ENCODE measurements at places on chromosomes 16 and 17.

DNA sequence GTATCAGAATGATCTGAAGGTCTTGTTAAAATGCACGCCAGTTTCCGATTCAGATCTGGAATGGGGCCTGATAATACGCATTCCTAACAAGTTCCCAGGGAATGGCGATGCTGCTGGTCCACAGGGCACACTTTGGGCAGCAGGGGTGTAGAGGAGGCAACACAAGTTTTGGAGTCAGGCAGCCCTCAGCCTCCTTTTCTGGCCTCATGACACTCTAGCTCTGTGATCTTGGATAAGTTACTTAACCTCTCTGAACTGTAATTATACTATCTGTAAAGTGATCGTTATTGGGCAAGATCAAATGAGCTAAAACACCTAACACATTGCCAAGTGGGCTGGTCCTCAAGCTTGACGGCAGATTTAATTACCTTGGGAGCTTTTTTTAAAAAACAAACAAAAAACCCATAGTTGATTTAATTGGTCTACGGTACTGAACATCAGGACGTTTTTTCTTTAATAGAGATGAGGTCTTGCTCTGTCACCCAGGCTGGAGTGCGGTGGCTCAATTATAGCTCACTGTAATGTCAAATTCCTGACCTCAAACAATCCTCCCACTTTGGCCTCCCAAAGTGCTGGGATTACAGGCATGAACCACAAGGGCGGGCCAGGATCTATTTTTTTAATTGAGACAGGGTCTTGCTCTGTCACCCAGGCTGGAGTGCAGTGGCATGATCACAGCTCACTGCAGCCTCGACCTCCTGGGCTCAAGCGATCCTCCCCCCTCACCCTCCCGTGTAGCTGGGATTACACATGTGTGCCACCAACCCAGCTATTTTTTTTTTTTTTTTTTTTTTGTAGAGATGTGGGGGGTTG, 10.0 kb upstream of the MRPS23 start:
- no peak for DNase-seq

- peak; percentile 61 for DNase-seq
Measured at GRCh38 chr17:17837966-17838962, 1.5 kb upstream of the SREBF1 start.

GRCh38 chr16:55077266-55077665, 146.6 kb downstream of the IRX5 start:
- no peak for DNase-seq

DNA sequence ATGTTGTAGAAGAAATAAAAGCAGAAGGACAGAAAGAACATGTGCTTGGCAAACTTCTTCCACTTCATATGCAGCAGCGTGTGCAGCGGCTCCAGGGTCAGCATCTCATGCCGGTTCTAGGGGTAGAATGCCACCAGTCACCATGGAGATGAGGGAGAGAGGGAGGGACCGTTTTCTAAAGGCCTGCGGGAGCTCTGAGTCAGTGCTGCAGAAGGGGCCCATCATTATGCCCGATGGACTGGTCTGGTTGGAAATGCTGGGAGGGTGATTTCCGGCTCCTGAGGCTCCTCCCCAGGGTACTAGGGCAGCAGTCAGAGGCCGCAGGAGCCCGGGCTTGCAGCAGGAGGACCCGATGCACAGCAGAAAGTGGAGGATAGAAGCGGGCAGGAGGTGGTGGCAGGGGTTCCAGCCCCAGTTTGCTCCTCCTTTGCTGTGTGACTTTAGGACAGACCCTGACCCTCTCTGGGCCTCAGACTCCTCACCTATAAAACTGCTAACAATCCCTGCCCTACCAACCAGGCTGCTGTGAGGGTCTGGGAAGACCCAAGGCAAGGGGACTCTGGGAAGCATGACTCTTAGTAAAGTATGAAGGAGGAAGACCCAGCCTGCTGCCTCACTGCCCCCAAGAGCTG, 28.6 kb downstream of the TRPV3 start:
- DNase-seq: no peak

- DNase-seq: no peak
Measured at GRCh38 chr17:29740017-29740416, 117.3 kb upstream of the CORO6 start.

GRCh38 chr17:45948881-45949624, 50.0 kb upstream of the STH start:
- peak; percentile 95 for DNase-seq

- no peak for DNase-seq
Measured at GRCh38 chr17:70050931-70051330, 24.1 kb upstream of the KCNJ16 start.

DNA sequence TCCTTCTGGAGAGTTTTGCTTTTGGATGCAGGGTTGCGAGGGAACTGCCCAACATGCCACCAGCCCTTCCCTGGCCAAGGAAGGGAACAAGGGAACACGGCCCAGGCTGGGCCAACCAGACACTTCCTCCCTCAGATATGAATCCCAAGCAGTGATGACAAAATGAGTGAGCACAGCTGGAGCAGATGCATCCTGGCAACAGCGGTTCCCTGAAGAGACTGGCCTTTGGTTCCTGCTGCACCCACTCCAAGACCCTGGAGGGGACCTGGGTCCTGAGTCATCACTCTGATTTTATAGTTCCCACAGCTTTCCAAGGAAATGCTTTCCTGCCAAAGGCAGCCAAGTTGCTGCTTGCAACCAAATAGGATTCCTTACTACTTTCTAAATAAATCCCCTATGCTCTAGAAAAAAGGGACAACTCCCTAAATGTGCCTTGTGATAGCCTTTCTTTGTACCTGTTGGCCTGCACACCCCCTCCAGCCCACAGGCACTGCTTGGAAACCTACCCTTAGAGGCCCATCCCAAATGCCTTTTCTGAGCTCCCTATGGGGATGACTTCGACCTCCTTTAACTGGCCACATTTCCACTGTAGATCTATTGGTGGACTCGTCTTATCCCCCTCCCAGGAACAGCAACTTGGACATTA, 5.3 kb downstream of the ST3GAL2 start:
- DNase-seq: no peak

GRCh38 chr16:60641067-60641665, 1395.1 kb downstream of the CDH8 start:
- no peak for DNase-seq

DNA sequence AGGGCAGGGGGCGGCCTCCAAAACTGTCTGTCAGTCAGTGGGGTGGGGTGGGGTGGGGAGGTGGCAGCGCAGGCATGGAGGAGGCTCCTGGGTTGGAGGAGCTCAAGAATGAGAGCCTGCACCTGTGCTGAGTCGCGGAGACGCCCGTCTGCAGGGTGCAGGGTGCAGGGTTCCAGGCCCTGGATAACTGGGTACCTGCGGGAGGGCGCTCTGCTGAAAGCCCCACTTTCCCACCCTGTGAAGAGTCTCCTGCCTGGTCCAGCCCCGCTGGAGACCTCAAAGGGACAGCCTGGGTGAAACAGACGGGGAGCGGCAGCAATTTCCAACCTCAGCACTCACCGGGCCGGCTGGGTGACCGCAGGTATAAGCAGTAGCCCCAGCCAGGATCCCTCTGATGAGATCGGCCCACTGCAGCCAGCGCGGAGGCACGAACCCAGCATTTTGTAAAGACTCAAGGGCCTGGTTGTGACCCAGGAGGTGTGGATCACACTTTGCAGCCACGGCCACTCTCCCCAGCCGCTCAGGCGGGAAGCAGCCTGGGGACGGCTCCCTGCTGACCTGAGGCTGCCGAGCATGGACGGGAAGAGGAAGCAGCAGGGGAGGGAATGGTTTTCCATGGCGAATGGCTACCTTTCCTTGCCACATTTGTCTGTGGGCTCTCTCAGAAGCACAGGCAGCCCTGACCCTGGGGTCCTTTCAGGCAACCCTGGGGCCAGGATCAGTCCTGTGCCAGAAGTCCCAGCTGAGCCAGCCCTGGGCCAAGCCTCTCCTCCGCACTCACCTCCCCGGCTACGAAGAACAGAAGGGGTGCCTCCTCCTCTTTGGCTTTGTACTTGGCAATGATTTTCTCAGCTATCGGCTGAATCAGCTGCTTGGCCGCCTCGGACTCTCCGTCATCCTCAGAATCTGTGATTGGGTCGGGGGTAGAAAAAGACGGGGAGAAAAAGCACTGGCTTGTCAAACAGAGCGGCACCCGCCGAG, 21.0 kb downstream of the MRM3 start:
- DNase-seq: no peak

- no peak for DNase-seq
Measured at GRCh38 chr17:7673239-7673638, 14.1 kb downstream of the TP53 start.

DNA sequence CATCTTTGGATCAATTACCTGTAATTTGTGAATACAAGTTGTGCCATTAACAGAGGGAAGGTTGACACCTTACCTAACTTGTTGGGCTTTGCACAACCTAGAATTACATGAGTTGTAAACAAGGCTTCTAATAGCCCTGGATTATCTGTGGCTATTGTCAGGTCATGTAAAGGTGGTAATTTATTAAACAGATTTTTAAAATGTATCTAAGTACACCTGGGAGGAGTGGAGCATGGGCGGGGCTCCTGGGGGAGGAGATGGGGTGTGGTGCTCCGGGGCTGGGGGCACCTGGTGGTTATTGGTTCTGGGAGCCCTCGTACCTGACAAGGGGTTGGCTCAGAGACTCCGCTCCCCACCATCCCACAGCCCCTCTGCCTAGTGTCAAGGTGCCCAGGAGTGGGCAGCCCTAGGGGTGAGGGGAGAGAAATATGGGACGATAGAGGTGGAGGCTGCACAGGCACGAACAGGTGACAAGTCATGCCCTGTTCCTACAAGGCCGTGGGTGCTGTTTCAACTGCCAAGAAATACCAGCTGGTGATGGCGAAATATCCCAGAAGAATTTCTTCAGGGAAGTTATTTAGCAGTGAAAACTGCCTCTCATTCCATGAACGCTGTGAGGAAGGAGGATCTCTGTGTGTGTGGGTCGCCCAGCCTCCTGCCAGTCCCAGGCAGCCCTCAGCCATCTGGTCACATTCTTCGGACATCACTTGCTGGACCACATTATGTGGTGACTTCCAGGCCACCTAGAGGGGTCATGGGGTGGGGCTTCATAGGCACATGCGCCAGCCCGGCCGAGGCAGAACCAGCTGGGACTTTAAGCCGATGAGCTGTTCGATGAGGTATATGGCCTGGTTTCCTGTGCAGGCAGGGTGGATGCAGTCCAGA, 55.5 kb upstream of the IRX3 start:
- no peak for DNase-seq

DNA sequence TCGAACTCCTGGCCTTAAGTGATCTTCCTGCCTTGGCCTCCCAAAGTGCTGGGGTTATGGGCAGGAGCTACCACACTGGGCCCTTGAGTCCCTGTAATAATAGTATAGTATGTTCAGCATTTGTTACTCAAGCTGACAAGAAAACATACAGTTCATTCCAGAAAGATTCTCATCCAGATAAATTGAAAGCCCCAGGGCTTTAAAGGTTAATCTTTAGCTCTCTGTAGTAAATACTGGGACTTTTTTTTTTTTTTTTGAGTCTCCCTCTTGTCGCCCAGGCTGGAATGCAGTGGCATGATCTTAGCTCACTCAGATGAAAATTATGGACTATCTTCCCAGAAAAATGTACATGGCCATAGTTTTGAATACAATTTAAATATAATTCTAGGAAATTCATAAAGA, 11.0 kb downstream of the BRCA1 start:
- DNase-seq: no peak

GRCh38 chr16:85402910-85403692, 210.0 kb upstream of the GSE1 start:
- DNase-seq: peak; percentile 75

GRCh38 chr16:62050793-62051192, 14.6 kb upstream of the CDH8 start:
- DNase-seq: no peak

DNA sequence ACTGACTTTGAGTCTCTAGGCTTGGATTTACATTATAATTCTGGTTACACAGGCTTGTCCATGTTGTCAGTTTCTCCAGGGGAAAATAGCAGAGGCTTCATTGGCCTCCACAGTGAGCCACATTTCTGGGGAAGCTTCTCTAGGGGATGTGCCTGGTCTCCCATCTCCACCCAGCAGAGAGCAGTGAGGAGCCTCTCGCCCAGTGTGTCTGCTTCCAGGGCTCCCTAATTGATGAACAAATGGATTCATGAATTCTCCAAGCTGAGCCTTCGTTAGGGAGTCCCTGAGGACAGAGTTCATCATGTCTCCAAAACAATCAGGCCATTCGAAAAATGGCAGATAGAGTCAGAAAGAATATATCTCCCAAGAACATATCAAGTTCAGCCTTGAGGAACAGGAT, 162.4 kb upstream of the TOX3 start:
- DNase-seq: no peak

DNA sequence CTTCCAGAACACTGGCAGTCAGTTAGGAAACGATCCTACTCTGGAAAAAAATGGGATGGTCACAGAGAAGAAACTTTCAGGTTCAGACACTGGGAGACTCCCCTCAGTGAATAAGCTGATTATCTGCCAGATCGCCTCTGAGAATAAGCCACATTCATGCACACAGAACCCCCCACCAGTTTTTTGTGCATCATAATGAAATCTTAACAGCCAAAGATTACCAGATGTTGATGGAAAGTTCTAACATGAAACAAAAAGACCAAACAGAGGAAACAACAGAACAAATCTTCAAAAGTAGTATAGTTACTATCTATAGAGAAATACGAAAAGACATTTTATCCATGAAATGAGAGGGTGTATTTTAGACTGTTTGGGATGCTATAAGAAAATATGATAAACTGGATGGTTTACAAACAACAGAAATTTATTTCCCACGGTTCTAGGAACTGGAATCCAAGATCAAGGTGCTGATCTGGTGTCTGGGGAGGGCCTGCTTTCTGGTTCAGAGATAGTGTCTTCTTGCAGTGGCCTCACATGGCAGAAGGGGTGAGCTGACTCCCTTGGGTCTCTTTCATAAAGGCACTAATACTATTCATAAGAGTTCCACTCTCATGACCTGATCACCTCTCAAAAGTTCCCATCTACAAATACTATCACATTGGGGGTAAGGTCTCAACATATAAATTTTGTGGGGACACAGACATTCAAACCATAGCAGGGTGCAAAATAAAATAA, 8.0 kb upstream of the AMZ2 start:
- no peak for DNase-seq

DNA sequence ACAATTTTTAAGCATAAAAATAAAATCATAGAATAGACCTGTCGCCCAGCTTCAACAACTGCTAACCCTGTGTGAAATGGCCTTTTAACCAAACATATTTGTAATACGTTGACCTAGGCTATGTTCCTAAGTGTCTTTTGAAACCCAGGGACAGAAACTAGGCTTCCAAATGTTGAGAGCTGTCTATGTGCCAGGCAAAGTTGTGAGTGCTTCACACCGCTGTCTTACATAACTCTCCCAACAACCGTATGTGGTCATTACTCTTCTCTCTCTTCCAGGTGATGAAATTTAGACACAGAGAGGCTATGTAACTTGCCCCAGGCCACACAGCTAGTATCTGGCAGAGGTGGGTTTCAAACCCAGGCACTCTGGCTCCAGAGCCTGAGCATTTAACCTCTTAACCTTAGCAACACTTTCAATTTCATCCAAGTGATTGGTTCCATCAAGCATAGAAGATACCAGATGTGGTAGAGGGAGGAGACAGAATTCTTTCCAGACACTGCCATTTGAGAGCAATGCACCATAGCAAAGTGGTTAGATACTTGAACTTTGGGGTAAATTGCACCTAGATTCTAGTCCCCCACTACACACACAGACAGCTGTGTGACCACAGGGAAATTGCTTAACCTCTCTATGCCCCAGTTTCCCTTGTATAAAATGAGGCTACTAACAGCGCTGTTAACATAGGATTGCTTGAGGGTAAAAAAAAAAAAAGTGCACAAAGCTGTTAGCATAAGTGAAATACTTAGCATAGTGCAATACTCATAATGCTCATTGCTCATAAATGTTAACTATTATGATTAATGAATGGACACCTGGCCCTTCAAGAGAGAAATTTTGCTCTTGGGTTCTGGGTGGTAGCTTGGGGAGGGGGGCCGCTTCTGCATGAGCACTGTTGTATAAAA, 160.6 kb downstream of the IRX3 start:
- DNase-seq: no peak

GRCh38 chr16:67169642-67170167, 633 bp upstream of the NOL3 start:
- peak; percentile 40 for DNase-seq
